Transverse colon (tissue), 4 donors: ENCODE measurements at places on chromosomes 1 and 21. TPM values are rescaled to one million over a fixed set of nuclear protein-coding genes. Genes with fewer than 3 reads are reported as not detected.

The MARK1 gene
- total RNA-seq, result 4.3 TPM

- no peak for DNase-seq
Measured at GRCh38 chr1:24949331-24949881, 19.3 kb upstream of the RUNX3 start.

GRCh38 chr1:63134501-63135173, 187.7 kb upstream of the FOXD3 start:
- DNase-seq, result no peak

GRCh38 chr1:239735111-239735510, 348.7 kb downstream of the CHRM3 start:
- DNase-seq, result no peak

- no peak for DNase-seq
Measured at GRCh38 chr1:185393815-185394214, 76.8 kb upstream of the IVNS1ABP start.
